ENCODE measurements at places on chromosomes 4 and X.

- DNase-seq: no peak
Observed at GRCh38 chr4:105059337-105059736, 87.3 kb upstream of the TET2 start.

GRCh38 chrX:134377537-134377936 is 82.4 kb upstream of the HPRT1 start:
- DNase-seq: no peak

GRCh38 chr4:168637872-168638756 is 141.3 kb downstream of the PALLD start:
- DNase-seq: no peak

DNA sequence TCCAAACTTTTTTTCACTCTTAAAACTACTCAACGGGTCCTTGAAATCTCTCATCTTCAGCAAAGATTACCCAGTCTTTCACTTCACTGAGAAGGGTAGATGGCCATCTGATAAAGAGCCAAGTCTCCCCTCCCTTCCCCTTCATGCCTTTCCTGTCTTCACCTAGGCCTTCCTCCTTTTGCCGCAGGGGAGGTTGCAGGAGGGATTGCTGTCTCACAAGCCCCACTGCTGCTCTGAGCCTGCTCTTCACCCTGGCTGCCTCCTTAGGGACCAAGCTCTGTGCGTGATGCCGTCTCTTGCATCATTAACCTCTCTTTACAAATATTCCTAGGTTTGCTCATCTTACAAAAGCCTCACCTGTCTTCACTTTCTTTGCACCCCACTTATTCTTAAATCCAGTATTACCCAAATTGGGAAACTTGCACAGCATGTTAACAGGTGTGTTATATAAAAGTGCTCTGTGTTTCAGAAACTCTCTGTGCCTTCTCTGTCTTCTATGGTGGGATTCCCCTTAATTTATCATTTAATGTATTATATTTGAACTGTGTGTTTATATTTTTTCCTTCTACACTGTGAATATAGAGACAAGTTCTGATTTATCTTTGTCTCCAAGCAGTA is 3.8 kb downstream of the ZFX start:
- DNase-seq: no peak

Measured in stimulated activated CD8-positive, alpha-beta memory T cell treated with anti-CD3 and anti-CD28 coated beads, Interleukin-4, amount 100 ng/mL, for 1 hour (primary cell).